Fibroblast of skin of scalp (primary cell): ENCODE measurements at places on chromosomes 3 and 15.

GRCh38 chr15:59329570-59330350 lies 42.9 kb downstream of the MYO1E start:
- peak; percentile 98 for DNase-seq

GRCh38 chr3:18241837-18242236 lies 183.3 kb downstream of the SATB1 start:
- peak; percentile 13 for DNase-seq

- no peak for DNase-seq
Observed at GRCh38 chr3:35777065-35777464, 137.7 kb downstream of the ARPP21 start.

- DNase-seq, result no peak
Observed at GRCh38 chr15:38878026-38878425, 313.4 kb upstream of the RASGRP1 start.

DNA sequence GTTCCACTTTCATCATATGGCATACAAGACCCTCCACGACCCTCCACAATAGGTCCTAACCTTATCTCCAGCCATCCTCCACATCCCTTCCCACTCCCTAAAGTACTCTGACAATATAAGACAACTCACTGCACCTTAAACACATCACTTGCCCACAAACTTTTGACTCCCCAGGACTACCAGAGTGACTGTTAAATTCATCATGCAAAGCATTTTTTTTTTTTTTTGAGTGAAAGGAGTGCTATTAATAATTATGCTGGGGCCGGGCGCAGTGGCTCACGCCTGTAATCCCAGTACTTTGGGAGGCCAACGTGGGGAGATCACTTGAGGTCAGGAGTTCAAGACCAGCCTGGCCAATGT lies 55.8 kb downstream of the OSBPL10 start:
- DNase-seq, result no peak

DNA sequence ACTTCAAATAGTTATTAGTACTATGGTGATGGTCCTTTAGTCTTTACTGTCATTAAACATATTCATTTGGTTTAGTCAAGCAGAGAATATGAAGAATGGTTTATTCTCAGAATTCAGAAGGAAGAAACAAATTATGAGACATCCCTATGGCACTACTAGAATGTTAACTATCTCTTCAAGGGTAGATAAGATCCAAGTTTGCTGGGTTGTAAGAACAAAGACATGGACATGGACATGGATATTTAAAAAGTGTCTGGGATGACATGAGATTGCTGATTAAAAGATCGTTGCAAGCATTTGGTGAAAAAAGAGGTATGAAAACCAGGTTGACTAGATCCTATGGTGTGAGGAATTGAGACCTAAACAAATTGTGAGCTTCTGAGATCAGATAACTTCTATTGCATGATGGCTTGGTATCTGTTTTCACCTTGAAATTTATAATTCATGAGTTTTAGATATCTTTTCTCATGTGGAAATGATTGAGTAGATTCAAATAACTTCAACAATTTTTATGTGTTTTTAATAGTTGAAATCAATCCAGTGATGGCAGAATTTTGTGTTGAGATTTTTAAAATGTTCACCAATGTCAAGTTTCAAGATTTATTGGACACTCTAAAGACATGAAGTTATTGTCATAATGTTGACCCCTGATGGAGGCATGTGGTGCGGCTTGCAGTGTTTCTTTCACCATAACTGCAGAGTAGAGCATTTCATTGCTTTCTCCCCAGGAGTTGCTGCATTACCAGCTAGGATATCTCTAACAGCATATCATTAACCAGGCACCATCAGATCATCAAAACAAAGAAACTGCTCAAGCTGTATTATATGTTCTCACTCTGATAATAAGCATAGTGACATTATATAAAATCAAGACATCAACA lies 72.6 kb downstream of the NAALADL2 start:
- DNase-seq, result peak; percentile 47

DNA sequence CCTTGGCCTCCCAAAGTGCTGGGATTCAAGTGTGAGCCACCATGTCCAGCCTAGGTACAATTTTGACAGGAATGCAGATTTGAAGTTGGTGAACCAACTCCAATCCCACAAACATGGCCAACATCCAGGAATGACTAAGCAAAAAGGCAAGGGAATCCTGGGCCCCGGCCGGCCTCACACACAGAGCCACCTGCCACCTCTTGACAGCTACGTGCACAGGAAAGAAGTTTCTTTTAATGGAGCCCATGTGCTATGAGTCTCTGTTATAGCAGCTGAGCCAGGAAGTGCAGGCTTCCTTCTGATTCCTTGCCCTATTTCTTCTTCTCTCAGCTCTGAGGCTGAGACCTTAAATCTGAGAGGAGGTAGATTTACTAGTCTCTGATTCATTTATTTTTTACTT lies 8.8 kb downstream of the TMEM40 start:
- peak; percentile 84 for DNase-seq

GRCh38 chr15:92624401-92624991 lies 31.1 kb downstream of the FAM174B start:
- DNase-seq, result peak; percentile 48

GRCh38 chr3:67620869-67621268 lies 33.5 kb downstream of the SUCLG2 start:
- no peak for DNase-seq

DNA sequence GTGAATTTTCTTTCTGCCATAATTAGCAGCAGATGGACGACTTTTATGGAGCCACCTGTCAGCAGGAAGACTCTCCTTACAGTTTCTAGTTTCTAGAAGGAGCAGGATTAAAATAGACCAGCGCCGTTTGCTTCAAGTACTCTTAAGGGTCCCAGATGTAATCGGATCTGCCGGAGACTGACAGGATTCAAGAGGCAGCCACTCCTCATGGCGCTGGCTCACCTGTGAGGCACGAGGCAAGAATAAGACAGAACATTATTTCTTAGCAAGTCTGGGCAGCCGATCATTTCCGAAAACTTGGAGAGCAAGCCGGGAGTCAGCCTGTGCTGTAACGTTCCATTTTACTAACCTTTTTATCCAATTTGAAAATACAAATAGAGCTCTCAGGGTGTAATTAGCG lies 410.4 kb upstream of the RORA start:
- DNase-seq, result no peak
